ENCODE measurements at places on chromosomes 5 and 9.
A peak's percentile ranks its signal among the peaks of the same experiment; 100 is the strongest.

DNA sequence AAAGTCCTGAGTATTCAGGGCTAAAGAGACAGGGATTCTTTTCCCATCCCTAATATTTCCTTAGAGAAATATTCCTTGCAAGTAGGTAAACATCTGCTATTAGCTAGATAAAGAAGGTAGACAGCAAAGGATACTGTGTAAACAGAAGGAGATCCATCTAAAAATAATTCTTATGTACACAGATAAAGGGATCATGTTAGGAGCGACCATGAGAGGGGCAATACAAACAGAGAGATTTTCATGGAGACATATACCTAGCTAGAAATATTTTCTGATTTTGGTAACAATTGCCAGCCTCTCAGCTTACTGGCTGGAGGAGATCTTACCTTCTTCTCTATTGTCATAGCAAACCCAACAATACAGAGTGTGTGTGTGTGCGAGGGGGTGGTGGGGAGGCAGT is 184.6 kb upstream of the DMAC1 start:
- no peak for DNase-seq

DNA sequence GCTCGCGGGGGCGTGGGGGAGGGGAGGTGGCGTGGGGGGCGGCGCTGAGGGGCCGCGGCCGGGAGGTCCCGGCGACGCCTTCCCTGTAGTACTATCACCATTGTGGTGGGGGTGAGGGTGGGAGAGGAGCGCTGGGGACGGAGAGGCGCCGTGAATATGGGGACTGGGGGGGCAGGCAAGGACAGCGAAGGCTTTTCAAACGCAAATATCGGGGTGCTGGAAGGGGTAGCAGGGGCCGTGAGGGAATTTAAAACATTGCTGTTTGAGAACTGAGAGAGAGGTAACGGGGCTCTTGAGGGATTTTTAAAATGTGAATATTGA is 427 bp downstream of the RBM27 start:
- DNase-seq: no peak

DNA sequence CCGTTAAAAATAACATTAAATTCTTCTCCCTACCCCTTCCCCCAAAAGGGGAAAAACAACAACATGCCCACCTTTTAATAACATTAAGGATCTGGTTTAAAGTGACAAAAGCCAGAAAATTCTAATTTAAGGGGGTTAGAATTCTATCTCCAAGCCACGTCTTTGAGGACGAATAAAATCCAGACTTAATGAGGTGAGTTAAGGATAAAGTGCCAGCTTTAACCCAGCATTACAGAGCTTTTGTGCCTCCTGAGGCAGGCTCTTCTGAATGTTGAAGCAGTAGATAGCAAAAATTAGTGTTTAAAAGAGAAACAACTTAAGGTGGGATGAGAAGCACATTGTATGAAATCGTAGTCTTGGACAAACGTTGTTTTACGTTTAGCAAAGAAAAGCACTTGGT is 329.0 kb upstream of the MPDZ start:
- DNase-seq: no peak

DNA sequence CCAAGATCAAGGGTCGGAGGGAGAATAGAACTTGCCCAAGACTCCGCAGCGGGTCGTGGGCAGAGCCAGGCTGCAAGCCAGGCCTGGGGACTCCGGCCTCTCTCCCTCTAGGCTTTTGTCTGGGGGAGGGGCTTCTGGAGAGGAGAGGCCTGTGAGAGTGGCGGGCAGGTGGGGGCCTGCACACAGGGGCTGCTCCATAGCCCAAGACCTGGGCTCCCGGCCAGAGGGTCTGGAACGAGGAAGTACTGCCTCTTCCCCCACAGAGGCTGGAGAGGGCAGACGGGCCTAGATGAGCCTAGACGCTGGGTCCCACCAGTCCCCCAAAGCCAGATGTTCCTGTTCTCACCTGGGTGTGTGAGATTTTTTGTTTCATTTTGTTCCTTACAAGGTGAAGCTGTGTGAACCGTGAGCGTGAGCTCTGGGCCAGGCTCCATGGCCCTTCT is 5.2 kb upstream of the ST6GALNAC6 start:
- DNase-seq: peak; percentile 56

DNA sequence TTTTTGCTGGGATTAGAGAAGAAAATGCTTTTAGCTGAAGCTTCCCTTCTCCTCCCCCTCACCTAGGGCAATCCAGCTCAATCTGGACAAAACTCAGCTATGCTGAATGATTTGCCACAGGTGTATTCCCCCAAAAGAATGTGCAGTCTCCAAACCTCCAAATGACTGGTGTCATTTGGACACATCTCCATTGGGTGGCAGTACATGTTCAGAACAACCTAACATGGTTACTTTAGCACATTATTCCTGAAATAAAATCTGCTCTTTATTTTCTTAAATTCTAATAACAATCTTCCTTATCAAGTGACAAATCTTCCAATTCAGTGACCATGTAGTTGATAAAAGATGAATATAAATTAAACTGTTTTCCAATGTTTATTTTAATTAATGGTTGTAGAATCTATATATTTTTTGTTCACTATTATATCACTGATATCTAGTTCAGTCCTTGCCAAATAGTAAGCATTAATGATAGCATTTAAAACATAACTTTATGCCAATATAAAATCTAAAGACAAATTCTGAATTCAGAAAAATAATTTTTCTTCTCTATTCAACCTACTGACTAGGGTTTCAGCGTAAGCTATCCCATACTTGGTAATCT is 61.3 kb upstream of the MOCS2 start:
- DNase-seq: peak; percentile 8

- DNase-seq: no peak
Measured at GRCh38 chr5:80192507-80193241, 63.2 kb downstream of the SERINC5 start.
